Foreskin keratinocyte (primary cell): ENCODE measurements at places on chromosomes 7 and 10. TPM values are rescaled to one million over a fixed set of nuclear protein-coding genes. Genes with fewer than 3 reads are reported as not detected.

- DNase-seq: peak; percentile 75
These were observed 747.1 kb upstream of the GALNT17 start for GRCh38 chr7:70384891-70385290.

- DNase-seq: peak; percentile 27
These were observed 596.4 kb upstream of the GHITM start for GRCh38 chr10:83542774-83543411.

GRCh38 chr7:1933066-1933750 lies 263.1 kb downstream of the ELFN1 start:
- DNase-seq: no peak

DNA sequence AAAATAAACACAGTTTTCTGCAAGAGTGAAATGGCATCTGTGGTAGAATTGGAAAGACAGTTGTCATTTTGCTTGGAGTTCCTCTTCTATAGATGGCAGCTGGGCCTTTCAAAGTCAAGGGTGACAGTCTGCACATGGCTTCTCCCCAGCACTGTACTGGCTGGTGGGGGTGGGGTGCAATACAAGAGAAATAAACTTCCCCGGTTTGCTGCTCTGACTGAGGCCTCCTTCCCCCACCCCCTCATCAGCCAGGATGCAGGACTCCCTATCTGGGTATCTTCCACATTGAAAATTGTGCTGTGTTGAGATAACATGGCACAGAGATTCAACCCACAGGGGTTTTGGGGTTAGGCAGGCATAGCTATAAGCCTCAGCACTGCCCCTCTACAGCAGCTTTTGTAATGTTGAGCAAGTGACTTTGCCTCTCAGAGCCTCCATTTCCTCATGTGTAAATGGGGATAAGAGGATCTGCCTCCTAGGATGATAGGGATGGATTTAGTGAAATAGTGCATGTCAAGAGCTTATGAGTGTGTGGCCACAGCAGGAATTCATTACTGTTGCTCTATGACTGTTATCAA lies 85.8 kb upstream of the WDR11 start:
- DNase-seq: no peak

DNA sequence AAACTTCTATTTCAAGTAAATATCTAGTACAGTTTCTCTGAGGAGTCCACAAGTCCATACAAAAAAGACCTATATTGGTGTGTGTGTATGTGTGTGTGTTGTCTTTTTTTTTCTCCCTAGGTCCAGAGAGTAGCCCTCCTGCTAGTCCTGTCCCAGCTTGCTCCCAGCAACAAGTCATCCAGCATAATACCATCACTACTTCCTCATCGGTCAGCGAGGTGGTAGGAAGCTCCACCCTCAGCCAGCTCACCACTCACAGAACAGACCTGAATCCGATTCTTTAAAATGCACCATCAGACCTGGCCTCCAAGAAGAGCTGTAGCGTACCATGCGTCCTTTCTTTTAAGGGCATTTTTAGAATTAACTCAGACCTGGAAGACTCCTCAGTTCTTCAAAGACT lies 139.1 kb downstream of the TRIL start:
- DNase-seq: peak; percentile 77

- DNase-seq: no peak
These were observed 3.8 kb downstream of the WDR91 start for GRCh38 chr7:135207406-135208101.

DNA sequence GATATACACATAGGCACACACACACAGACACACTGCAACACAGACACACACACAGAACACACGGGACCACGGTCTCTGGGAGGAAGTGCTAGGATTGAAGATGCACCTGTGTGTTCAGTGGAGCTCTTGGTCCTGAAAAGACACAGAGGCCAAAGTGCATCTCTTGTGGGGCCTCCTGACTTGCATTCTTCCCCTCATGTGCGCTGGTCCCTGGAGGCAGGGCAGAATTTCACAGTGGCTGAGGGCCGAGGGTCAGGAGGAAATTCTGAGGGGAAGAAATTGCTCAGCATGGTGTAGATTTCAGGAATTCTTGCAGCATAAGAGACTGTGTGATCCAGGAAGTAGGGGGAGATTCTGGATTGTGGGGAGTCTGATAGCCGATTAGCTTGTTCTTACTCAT lies 35.9 kb downstream of the WDFY4 start:
- no peak for DNase-seq

- DNase-seq: no peak
These were observed 41.7 kb upstream of the UBE3C start for GRCh38 chr7:157097056-157097329.

GRCh38 chr7:154178895-154179294 lies 126.7 kb downstream of the DPP6 start:
- DNase-seq: no peak

DNA sequence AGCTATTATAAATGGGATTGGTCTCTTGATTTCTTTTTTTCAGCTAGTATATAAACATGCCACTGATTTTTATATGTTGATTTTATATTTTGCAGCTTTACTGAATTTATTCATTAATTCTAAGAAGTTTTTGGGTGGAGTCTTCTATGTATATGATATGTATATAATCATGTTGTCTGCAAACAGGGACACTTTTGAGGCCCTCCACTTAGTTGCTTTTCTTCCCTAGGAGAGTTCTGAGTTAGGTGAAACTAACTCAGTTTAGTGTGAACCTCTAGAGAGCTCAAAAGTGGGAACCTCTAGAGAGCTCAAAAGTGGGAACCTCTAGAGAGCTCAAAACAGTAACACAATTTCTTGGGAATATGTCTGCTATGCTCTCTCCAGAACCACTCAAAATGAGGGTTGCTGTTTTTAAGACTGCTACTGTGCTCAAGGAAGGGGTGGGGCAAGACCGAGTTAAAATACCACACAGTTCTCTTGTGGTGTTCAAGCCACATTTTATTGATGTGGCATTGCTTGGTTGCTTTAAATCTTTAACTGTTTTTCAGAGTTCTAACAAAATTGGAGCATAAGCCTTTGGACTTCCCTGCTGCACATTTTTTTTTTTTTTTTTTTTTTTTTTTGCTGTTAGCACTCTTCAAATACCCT lies 13.2 kb downstream of the CCDC7 start:
- DNase-seq: no peak

- DNase-seq: no peak
These were observed 63.1 kb downstream of the PRR15 start for GRCh38 chr7:29626730-29627129.

DNA sequence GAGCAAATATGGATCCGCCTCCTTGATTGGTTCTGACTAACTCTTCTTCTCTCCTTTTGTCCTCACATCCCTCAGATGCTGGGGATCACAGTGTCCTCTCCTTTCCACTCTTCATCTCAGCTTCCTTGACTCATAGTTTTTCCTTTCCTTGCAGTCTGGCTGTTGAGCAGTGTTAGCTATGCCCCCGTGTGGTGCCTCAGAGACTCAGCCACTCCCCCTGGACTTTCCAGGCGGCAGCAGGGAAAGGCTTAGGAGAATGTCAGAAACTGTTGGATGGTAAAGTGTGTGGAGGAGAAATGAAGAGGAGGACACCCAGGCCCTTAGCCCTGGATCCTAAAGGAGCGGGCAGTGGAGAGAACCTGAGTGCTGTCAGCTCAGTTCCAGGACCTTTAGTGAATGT lies 267.5 kb downstream of the CELF2 start:
- no peak for DNase-seq

DNA sequence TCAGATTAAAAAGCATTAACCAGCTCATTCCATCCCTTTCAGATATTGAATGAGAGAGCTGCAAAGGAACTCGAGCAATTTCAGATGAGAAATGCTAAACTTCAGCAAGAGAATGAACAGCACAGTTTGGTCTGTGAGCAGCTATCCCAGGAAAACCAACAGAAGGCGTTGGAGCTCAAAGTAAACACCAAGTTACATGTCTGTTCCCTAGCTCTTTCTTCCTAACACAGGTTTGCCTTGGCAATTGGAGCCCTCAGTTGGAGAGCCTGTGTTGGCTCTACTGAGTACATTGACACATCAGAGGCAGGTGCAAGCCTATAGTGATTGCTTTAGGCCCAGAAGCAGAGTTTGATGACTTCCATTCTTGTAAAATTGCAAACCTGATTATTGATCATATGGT lies 14.7 kb downstream of the CFAP58 start:
- no peak for DNase-seq

DNA sequence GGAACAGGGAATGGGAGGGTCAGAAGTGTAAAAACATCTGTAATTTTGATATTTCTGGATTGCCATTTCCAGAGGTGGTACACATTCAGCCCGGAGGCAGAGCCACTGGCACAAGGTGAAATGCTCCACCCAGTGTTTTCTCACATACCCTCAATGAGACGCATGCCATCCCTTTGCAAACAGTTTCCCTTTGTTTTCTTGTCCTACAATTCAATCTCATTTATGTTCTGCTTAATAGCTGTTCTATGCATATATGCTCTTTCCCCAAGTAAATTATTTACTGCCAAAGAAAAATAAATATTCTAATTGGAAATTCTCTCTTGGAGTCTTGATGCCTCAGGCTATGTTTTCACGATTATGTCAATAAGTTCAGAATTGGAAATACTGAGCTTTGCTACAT lies 369.7 kb upstream of the AKR1E2 start:
- no peak for DNase-seq

GRCh38 chr10:88932539-88933256 lies 19.9 kb downstream of the ACTA2 start:
- DNase-seq: peak; percentile 73

GRCh38 chr7:17716816-17717215 lies 223.5 kb downstream of the SNX13 start:
- DNase-seq: no peak

DNA sequence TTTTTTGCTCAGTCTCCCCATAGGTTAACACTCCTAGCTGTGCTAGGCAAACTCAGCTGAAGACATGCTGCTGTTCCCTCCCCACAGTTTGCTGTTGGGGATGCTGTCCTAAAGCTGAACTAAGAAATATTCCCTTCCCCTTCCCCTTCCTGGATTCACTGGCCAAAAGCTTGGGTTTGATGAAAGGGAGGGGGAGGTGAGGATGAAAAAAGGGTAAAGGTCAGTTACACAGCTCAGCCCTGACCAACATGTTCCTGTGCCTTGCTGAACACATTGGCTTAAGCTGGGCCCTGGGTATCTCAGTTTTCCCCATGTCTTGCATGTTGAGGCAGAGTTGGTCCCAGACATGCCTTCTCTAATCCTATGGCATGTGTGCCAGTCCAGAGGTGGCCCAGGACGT lies 15.3 kb downstream of the CCM2 start:
- DNase-seq: no peak

- DNase-seq: no peak
These were observed 3.3 kb upstream of the STN1 start for GRCh38 chr10:103921248-103921647.

DNA sequence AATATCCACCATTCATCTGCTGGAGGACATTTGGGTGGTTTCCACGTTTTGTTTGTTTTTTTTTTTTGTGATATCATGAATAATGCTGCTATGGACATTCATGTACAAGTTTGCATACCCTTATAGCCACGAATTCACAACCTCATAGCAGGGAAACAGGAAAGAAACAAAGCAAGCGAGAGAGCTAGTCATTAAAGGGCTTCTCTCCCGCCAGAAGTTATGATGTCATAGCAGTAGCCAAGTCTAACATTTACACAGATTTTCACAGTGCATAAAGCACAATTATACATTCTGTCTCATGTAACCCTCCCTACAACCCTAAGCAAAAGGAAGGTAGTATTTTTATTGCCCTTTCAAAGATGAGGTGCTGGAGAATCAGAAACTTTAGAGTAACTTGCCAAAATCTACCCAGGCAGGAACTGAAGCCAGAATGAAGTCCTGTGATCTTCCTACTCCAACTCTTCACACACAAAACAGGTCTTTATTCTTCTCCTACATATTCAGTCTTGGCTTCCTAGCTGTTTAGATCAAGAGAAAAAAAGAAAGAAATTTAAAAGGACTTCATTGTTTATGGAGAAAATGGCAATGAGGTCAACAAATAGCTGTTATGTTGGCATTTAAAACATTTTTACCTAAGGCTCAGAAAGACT lies 33.9 kb upstream of the GPAM start:
- DNase-seq: no peak

DNA sequence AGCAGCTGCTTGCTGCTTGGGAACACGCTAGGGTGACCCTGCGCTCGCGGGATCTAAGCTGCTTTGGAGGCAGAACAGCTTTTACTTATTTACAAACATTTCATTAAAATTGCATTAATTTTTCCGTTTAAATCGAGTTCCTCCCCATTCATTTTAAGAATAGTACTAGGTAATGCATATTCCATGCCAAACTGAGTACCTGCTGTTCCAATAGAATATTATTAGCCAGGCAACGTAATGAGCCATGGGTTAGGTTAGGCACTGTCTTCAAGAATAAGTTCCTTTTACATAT lies 860 bp downstream of the EXOC6 start:
- DNase-seq: no peak

GRCh38 chr10:51689536-51689935 lies 9.9 kb downstream of the CSTF2T start:
- DNase-seq: peak; percentile 80

GRCh38 chr10:4688601-4689000 lies 137.4 kb upstream of the AKR1E2 start:
- no peak for DNase-seq

DNA sequence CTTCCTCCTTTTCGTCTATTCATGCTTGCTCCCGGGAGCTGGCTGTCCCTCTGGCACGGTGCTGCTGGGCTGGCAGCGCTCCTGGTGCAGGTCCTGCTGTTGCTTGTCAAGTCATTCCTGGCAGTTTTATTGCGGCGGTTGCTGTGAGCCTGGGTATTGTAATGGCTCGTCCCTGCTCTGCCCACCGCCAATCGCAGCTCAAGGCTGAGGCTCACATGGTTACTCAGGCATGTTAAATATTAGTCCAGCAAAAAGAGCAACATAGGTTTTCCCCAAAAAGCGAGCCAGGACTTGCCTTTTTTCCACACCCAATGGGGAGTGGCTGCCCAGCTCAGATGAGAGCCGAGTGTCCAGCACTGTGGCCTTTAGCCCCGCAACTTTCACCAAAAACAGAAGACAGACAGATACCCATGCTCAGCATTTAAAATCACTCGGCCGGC lies 492.9 kb upstream of the FOXK1 start:
- peak; percentile 95 for DNase-seq

DNA sequence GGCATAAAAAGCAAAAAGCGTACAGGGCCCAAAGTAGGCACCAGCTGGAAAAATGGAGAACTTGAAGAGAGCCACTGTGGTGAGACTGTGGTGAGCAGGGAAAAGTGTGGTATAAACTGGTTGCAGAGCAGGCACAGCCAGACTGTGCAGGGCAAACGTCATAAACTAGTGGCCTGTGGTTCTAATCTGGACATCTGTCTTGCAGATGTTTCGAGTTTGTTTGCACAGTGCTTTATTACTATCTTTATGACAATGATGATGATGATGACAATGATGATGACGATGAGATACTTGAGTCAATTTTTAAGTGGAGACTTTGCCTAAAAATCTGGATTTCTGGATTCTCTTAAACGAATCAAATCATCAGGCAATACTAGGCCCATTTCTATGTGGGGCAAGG lies 45.7 kb downstream of the SEMA3C start:
- DNase-seq: no peak

DENND11 gene
- 1.0 and 1.1 TPM in 2 replicates for polyA plus RNA-seq
